Activated T-cell treated with anti-CD3 and anti-CD28 coated beads, Interleukin-2, amount 50 U/mL, for 72 hours (primary cell): ENCODE measurements at places on chromosomes 16 and 17.

DNA sequence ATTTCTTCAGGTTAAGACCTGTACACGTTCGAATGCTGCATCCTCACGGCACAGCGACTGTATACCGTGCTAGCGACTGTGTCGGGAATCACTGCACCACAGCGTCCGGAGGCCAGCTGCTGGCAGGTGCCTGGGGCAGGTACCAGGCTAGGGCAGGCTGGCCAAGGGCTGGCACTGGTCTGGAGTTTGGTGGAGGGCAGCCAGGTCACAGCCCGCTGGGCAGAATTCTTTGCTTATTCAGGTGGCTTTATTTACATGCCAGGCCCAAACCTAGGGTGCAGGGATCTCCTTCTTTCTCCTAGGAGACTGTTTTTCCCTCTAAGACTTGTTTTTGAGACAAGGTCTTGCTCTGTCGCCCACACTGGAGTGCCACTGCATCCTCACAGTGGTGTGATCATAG, 37.9 kb downstream of the COTL1 start:
- DNase-seq = no peak

DNA sequence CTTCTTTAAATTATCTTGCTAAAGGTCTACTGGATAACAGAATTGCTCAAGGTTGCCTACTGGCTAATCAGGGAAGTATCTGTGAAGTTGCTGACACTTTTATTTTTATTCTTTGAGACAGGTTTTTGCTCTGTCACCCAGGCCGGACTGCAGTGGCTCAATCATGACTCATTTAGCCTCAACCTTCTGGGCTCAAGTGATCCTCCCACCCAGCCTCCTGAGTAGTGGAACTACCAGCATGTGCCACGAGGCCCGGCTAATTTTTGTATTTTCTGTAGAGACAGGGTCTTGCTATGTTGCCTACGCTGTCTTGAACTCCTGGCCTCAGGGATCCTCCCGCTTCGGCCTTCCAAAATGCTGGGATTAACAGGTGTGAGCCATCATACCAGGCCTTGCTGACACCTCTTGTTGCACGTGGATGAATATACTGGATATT, 43.1 kb downstream of the GLG1 start:
- peak; percentile 32 for DNase-seq

DNA sequence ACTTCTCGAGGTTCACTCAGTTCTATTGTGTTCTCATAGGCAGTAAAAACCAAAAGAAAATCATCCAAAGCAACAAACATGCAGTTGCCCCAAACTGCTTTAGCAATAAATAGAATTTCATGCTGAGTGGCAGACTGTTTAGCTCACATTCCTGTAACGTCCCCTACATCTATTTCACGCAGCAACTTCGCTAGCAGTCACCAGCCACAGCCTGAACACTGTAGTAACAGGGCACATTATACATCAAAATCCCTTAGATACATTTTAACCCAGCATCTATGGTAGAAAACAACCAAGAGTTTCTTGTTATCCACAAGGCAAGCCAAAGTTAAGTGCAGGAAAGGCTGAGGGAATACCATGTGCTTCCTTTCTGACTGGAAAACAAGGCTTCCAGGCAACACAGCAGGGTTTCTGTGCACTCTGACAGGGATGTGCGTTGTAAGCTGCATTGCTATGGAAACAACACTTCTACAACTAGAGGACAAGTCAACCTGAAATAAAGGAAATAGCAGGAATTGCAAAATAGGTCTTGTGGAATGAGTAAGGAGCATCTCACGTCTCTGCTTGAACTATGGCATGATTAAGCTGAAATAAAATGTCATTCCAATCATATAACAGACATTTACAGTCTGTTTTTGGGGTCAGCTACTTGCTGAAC, 55.4 kb downstream of the CFDP1 start:
- no peak for DNase-seq

DNA sequence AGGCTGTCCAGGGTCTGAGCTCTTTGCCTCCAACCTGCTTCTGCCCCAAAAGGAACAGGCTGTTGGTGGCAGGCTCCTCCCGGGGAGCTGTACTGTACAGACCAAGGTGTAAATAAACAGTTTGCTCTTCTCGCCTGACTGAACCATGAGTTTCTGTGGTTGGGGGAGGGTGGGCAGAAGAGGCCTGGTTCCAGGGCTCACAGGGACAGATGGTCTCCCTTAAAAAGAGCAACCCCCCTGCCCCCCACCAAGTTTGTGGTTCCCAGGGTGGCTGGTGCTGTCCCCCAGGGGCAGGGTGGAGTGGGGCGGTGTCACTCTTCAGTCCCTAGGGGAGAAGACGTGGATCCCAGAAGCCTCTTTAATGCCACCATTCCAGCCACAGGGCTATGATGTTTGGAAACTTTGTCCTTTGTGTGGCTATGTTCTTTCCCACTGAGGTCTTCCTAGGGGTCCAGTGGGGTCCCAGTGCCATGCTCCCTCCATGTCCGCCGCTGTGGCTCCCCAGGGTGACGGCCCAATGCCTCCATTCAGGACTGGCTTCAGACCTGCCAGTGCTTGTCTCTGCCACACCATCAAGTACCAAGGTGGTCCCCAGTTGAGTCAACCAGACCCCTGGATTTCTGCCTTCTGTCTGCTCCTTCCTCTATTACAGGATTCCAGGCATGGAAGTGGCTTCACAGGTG, 146.7 kb downstream of the RAB11FIP4 start:
- no peak for DNase-seq
